ENCODE measurements at places on chromosomes 4 and X. TPM values are rescaled to one million over a fixed set of nuclear protein-coding genes. Genes with fewer than 3 reads are reported as not detected.

TCEAL8 gene
- 22.1 TPM for total RNA-seq

FAM241A gene
- 8.2 TPM for total RNA-seq

- no peak for DNase-seq
Observed at GRCh38 chr4:154389148-154389547, 102.5 kb downstream of the DCHS2 start.

GAGE12H gene
- total RNA-seq, result not detected

- DNase-seq, result peak; percentile 44
Observed at GRCh38 chrX:151974336-151975227, at the start of gene GABRE. Gene GABRE (minus strand): TSS chrX:151974676. CDS start chrX:151974625, 51 bp downstream.

- peak; percentile 86 for DNase-seq
Observed at GRCh38 chr4:14726877-14727361, 275.4 kb upstream of the CPEB2 start.

MAGEB17 gene
- total RNA-seq, result not detected

PITX2 gene
- total RNA-seq, result 0.77 TPM

ZFP42 gene
- not detected for total RNA-seq

DNA sequence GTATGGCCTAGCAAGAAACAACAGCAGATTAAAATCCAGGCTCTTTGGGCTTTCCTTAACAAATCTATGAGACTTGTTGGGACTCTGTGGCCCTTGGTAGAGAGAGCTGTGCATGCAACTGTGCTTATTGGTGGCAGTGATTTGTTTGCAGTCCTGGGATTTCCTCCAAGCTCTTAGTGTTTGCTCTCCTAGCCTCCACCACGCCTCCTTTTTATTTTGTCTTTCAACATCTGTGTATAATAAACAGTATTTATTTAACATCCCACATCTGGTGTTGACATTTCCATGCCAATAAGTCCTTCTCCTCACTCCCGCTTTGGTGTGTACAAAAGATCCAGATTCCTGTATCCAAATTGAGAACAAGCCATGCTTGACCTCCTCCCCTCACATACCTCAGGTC is 3.1 kb downstream of the TNMD start:
- no peak for DNase-seq

- no peak for DNase-seq
Observed at GRCh38 chr4:184437565-184438265, 36.6 kb downstream of the IRF2 start.

- DNase-seq, result no peak
Observed at GRCh38 chr4:87209182-87209581, 11.2 kb downstream of the KLHL8 start.

DNA sequence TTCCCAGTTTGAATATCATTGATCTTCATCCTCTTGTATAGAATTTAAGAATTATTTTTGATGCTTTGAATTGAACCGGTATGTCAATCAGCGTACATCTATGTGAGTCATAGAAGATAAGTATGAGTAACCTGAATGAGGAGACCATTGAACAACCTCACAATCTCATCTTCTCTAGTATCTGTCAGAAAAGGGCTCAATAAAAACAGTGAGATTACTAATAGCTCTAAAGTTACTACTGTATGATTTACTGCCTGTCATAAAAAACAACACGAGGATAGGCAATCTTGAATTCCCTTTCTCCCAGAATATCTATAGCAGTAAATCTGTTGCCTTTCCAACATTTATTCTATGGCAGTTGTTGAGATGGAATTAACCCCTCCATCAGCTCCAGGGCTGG is 36.1 kb downstream of the PHOX2B start:
- DNase-seq, result no peak

DNA sequence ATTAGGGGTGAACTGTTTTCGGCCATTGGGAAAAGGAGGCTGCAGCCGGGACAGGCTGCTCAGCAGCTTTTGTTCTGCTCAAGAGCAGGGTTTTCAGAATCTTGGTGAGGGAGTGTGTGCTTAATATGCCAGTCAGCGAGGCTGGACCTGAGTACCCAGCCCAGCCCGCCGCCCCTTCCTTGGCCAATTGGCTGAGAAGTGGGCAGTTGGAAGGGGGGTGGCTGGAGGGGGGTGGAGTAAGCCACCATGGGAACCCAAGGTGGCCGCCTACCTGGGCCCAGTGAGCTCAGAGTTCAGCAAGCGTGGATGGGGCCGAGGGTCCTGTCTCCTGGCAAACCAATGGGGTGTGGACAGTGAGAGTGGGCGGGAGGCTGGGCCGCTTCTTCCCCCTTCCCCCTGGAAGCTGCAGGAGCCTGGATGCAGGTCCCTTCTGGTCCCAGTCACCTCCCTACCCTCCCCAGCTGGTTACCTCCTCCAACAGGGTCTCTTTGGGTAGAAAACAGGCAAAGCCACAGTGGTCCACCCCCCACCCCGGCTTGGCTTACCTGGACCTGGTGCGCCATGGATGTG is 52.5 kb downstream of the SORCS2 start:
- no peak for DNase-seq

MND1 gene
- 9.7 TPM for total RNA-seq

SNCA gene
- 34.8 TPM for total RNA-seq

INTU gene
- 5.9 TPM for total RNA-seq

PAPSS1 gene
- total RNA-seq, result 63.9 TPM

DNA sequence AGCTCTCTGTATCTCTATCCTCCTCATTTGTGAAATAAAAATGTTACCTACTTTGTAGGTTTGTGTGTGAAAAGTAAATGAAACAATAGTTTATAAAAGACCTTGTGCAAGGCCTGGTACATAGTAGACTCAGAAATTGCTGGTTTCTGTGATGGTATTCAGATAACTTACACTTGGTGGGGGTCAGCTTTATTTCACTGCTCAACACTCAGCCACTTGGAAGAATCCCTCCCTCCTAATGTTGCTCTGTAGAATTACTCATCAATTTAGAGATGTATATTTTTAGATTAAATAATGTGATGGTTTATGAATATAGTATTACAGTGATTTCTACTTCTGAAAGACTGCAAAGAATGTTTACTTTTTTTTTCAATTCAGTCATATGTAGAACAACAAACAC is 32.7 kb downstream of the SMARCAD1 start:
- no peak for DNase-seq

GRCh38 chr4:173698557-173699262 is 168.7 kb upstream of the HAND2 start:
- no peak for DNase-seq

- DNase-seq, result peak; percentile 56
Observed at GRCh38 chrX:22164770-22165388, 107.8 kb upstream of the CBLL2 start.

- DNase-seq, result no peak
Observed at GRCh38 chr4:10459305-10459704, 2.1 kb upstream of the ZNF518B start.

DNA sequence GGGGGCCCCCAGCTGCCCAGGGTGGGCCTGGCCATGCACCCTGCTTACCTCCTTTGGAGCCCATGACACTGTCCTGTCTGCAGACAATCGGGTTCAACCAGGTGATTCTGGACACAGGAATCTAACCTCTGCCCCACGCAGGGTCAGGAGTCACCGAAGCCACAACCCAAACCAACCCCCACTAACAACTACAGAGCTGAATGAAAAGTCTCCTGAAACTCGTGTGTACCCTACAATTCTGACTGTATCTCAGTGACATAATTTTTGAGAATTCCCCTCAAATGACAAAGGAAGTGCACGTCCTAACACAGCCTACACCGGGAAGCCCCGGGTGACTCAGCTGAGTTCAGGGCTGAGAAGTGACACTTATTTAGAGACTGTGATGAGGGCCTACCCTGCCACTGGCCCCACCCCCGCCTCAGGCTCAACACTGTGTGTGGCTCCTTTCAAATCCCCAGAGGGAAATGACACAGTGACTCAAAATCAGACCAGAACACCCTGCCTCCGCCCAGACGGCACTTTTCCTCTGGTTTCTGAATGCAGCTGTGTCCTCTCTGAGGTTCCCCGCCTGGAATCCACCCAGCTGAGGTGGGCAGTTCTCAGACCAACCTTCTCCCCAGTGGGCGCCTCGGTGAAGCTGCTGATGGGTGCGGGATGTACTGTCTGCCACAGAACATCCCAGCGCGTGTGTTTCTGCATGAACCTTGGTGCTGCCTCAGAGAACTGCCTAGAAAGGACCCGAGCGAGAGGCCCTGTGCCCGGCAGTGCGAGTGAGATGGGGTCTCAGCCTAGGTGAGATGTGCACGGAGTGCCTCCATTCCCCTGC is 9.9 kb downstream of the TNIP2 start:
- DNase-seq, result peak; percentile 53

GIMD1 gene
- total RNA-seq, result not detected

CENPI gene
- total RNA-seq, result 4.6 TPM

GRCh38 chrX:114906984-114907510 is 110.4 kb downstream of the IL13RA2 start:
- no peak for DNase-seq

TAF7L gene
- not detected for total RNA-seq

TLR6 gene
- 11.4 TPM for total RNA-seq

GRCh38 chrX:110168585-110168984 is 149.3 kb downstream of the AMMECR1 start:
- DNase-seq, result peak; percentile 72

DNA sequence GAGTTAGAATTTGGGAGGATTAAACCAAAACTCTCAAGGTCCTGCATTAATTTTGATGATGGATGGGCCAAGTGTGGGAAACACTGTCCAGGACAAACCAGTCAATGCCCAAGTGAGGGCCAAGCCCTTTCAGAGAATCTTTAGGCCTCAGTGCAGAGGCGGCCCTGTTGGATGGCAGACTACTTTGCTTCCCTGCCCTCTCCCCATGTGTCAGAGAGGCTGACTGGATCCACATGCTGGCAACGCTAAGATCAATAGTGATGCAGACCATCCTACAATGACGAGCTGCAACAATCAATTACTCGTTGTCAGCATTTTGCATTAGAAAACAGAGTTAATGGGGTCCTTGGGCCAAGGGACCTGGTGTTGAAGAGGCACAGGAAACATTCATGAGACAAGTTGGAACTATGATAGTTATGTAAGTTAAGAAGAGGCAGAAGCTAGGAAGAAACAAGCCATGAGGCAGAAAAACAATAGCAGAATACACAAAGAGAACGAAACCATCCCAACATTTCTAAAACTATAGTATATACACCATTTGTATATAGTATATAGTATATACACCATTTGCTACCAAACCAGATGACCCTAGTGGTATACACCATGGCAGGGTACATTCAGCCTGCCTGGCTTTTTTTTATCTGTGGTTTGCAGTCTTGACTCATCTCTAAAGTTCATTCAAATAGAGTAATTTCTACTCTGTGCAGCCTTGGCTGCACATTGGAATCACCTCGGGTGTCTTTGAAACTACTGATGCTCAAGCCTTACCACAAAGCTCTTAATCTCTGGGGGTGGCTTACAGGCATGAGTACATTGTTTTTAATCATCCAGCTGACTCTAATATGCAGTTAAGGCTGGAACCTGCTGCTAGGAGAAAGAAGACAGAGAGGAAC is 147.7 kb upstream of the GYPA start:
- no peak for DNase-seq

GRCh38 chr4:39729557-39729956 is 31.6 kb downstream of the UBE2K start:
- DNase-seq, result peak; percentile 81

GRCh38 chr4:3640587-3640962 is 108.4 kb upstream of the LRPAP1 start:
- DNase-seq, result no peak

TMEM154 gene
- 37.9 TPM for total RNA-seq

UGT8 gene
- 2.2 TPM for total RNA-seq

DNA sequence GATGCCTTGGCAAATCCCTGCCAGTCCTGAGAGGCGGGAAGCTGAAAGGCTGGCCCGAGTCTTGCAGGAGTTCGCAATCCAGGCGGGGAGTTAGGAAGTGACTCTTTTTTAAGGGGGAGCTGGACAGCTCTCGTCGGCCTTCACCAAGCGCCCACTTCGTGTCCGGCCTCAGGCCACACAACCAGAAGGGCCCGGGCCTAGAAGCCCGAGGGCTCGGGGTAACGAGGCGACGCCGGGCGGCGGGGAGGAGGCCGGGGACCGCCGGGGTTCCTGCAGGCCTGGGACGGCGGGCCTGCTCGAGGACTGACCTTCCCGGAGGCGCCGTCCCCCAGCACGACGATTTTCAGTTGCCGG is 395 bp downstream of the RAB28 start:
- DNase-seq, result peak; percentile 63

DNA sequence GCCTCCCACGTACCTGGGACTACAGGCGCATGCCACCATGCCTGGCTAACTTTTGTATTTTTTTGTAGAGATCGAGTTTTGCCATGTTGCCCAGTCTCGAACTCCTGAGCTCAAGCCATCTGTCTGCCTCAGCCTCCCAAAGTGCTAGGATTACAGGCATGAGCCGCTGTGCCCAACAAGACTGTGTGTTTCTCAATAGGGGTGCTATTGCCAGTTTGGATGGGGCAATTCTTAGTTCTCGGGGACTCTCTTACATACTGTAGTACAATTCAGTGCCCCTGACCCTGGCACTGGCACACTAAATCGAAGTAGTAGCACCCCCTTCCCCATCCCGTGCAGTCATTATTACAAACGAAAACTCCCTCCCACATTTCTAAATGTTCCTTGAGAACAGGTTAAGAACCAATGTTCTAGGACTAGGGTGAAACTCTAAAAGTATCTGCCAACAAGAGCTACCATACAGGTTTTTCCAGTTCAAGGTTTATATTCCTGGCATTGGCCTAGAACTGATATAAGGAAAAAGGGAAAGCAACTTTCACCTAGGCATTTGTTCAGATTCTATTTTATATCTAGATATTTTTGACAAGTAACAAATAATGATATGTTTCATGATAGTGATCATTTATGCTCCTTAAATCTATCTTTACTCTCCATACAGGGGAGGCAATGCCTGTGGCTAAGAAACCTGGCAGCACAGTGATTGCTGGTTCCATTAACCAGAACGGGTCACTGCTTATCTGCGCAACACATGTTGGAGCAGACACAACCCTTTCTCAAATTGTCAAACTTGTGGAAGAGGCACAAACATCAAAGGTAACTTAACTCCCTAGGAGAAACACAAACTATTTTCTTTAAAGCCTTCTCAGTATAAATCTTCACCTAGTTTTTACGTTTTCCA is 50.4 kb upstream of the PGAM4 start:
- no peak for DNase-seq

GRCh38 chrX:35292522-35292921 is 349.9 kb downstream of the FAM47B start:
- no peak for DNase-seq

CLDN22 gene
- not detected for total RNA-seq

FATE1 gene
- total RNA-seq, result not detected

CT45A10 gene
- total RNA-seq, result not detected

All from MCF 10A (cell line).